ENCODE measurements at places on chromosomes 13 and 19. TPM values are rescaled to one million over a fixed set of nuclear protein-coding genes. Genes with fewer than 3 reads are reported as not detected.

DNA sequence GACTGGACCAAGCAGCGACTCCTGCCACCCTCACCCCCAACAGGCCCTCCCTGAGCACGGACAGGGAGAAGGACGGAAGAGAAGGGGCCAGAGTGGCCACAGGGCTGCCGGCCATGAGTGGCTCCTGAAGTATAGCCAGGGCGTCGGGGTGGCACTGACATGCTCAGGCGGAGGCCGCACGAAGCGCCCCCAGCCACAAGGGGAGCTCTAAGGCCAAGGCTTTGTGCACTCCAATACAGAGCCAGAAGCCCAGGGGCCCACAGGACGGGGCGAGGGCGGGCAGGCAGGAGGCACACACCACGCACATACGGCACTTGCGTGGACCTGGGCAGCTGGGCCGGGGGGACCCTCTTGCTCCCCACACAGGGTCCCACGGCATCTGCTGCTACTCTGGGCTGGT is 52.0 kb downstream of the KLF2 start:
- H3K4me3 ChIP-seq, result no peak overlapping the region
- peak overlapping the region; percentile 11 for H3K27ac ChIP-seq
- peaks cover 46% of the 10 kb centered on the region for H3K36me3 ChIP-seq

- DNase-seq, result peak; percentile 58
- H3K36me3 ChIP-seq, result no peaks in the 10 kb centered on the region
- no peaks in the 10 kb centered on the region for H3K27me3 ChIP-seq
- peak overlapping the region; percentile 78 for H3K27ac ChIP-seq
Measured at GRCh38 chr19:16825312-16826052, 3.7 kb upstream of the SIN3B start.

- no peak for DNase-seq
- no peaks in the 10 kb centered on the region for H3K27me3 ChIP-seq
- H3K4me3 ChIP-seq, result no peak overlapping the region
- H3K4me1 ChIP-seq, result no peaks in the 10 kb centered on the region
Measured at GRCh38 chr13:24005755-24006281, 108.5 kb upstream of the C1QTNF9B start.

Gene CBLC
- total RNA-seq, result not detected

Gene C19orf81
- total RNA-seq, result 3.6 TPM

Gene CD177
- total RNA-seq, result 0.14 TPM

DNA sequence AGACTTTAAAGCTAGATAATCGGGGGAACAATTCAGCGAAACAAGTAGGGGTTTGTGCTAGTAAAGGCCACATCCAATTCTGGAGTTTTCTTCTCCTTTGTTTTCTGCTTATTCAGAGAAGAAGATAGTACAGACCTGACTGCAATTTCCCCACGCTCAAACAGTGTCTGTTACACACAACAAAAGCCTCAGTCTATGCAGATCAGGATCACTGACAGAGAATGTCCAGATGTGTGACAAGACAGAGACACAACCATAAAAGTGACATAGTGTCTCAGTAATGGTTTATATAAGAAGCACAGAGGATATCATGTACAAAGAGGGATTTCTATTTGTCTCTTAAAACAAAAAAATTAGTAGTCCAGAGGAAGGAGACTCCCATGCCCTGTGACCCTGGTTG is 70.7 kb upstream of the GTF3A start:
- no peaks in the 10 kb centered on the region for H3K36me3 ChIP-seq
- H3K27me3 ChIP-seq, result peaks cover 20% of the 10 kb centered on the region
- peaks cover 13% of the 10 kb centered on the region for H3K4me1 ChIP-seq
- H3K27ac ChIP-seq, result no peak overlapping the region

DNA sequence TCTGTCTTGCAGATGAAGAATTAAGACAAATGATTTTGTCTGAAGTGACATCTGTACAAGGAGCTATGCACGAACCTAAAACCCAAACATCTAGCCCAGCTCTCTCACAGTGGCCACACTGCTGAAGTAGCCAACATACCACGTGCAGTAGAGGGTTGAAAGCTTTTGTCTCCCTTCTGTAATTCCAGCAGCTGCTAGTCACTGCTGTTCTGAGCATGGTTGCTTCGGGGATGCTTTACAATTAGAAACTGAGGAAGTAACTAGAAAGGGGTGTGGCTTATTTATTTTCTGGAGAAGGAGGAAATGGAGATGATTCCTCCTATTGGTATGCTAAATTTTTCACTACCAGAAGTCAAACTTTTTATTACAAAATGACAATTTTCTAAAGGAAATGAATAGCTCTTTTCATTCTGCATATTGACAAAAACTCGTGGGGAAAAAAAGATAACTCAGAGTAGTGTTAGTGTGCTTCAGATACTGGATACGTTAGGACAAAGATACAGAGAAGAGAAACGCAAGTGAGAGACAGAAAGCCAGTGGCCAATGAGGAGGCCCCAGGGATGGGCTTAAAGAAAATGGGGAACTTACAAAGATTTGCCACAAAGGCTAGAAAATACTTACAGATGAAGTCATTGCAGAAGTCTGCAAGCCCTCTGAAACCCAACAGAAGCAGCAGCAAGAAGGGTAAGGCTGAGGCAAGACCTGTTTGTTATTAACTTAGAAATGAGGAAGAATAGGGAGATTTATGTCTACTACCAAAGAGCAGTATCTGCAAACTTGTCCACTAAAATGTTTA is 192.7 kb upstream of the MIR17HG start:
- H3K27ac ChIP-seq, result no peak overlapping the region
- H3K27me3 ChIP-seq, result no peaks in the 10 kb centered on the region
- no peak for DNase-seq
- H3K4me3 ChIP-seq, result no peak overlapping the region
- H3K4me1 ChIP-seq, result no peaks in the 10 kb centered on the region
- H3K36me3 ChIP-seq, result no peaks in the 10 kb centered on the region

- H3K27me3 ChIP-seq, result peaks cover 32% of the 10 kb centered on the region
- H3K27ac ChIP-seq, result no peak within 1 kb of the TSS
- H3K36me3 ChIP-seq, result no peaks in the 10 kb centered on the region
- no peak for DNase-seq
- peak within 1 kb of the TSS; percentile 62 for H3K4me3 ChIP-seq
Measured at GRCh38 chr19:19627621-19628500, at the start of gene LPAR2. LPAR2 (minus strand) TSS chr19:19628220; CDS start chr19:19627275, 945 bp downstream.

DNA sequence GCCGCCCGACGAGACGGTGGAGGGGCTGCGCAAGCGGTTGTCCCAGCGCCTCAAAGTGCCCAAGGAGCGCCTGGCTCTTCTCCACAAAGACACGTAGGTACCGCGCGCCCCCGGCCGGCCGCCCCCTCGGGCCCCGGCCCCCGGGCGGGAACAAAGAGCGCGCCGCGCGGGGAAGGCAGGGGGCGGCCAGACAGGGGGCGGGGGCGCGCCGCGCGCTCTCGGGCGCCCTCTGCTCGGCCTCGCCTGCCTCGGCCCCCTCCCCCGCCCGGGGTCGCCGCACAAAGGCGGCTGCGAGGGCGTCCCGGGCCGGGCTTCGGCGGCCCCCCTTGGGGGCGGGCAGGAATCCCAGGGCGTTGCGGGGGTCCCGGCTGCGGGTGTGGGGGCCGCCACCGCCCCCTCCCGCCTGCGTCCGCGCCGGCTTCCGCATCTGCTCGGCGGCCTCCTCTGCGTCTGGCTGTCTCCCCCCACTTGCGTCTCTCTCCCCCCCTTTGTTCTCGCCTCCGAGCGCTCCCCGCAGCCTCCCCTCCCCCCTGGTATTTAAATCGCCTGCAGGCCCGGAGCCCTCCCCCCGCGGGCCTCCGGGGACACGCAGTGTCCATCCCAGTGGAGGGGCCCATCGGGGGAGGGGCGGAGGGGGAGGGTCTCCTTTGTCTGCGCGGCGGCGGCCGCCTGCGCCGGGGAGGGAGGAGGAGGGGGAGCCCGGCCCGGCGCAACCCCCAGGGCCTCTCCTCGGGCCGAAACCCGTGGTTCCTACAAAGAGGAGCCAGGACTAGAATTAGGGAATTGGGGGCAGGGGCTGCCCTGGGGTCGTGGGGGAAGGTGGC is 2.3 kb downstream of the MIDN start:
- H3K27me3 ChIP-seq, result no peaks in the 10 kb centered on the region
- H3K36me3 ChIP-seq, result peaks cover 47% of the 10 kb centered on the region
- H3K4me3 ChIP-seq, result peak overlapping the region; percentile 93
- peaks cover 85% of the 10 kb centered on the region for H3K4me1 ChIP-seq

Gene NRTN
- 22.8 TPM for total RNA-seq

DNA sequence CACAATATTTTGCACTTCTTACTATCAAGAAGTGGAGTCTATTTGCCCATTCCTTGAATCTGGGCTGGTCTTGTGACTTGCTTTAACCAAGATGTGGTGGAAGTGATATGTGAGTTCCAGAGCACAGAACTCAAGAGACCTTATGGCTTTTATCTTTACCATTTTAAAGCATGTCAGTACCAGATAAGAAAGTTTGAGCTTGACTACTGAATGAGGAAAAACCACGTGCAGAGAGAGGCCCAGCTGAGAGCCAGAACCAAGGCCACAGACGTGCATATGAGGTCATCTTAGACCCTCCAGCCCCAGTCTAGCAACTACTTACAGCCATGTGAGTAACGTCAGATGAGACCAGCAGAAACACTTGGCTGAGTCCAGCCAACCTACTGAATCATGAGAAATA is 6.3 kb upstream of the CDK8 start:
- no peaks in the 10 kb centered on the region for H3K4me1 ChIP-seq
- H3K27me3 ChIP-seq, result no peaks in the 10 kb centered on the region
- no peaks in the 10 kb centered on the region for H3K36me3 ChIP-seq

Gene LGALS4
- total RNA-seq, result 0.82 TPM

DNA sequence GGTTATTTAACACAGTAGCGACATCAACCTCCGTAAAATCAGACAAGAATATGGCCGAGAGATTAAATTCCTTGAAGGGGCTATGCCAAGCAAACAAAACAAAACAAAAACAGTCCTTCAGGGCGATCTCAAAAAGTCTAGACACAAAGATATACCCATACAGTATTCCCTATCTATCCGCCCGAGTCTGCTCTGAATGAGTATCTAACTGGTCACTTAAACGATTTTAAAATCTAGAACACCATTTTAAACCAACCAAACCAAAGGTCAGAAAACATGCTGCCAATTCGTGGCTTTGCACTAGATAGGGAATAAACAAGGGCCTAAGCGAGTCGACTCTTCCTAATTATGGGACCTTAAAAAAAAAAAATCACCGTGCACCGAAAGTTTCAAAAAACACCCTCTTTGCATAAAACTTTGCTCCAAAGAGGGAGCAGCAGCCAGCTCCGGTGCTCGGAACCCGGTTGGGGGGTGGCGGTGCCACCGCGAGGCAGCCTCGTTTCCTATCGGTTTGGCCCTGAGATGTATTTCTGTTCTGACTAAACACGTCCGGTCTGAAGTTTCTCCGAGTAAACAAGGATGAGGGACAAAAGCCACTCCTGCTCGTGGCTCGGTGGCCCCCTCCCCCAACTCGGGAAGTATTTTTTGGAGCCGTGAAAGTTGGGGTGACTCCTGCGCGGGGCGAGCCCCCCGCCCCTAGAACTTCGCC is 1.8 kb downstream of the HMGB1 start:
- H3K4me1 ChIP-seq, result peaks cover 40% of the 10 kb centered on the region
- peak overlapping the region; percentile 100 for H3K27ac ChIP-seq
- DNase-seq, result peak; percentile 56

- no peaks in the 10 kb centered on the region for H3K4me1 ChIP-seq
- no peak overlapping the region for H3K4me3 ChIP-seq
- peaks cover 36% of the 10 kb centered on the region for H3K36me3 ChIP-seq
- H3K27ac ChIP-seq, result no peak overlapping the region
- no peak for DNase-seq
- H3K27me3 ChIP-seq, result no peaks in the 10 kb centered on the region
Measured at GRCh38 chr19:36986601-36987000, 70.5 kb downstream of the ZNF568 start.

Gene GNG7
- total RNA-seq, result 46.6 TPM

DNA sequence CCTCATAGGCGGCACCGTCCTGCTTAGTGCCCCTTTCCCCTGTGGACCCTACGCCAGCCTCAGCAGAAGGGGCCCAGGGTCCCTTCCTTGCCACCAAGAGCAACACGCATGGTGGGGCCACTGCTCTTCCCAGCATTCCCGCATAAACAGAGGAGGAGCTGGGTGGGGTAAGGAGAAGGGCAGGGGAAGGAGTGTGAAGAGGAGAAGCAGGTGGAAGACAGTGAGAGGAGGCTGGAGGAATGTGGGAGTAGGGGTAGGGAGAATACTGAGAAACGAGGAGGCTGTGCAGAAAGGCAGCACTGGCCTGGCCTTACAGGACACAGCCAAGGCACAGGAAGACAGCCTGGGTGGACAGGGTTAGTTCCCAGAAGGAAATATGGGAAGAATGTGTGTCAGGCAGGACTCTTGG is 43.9 kb downstream of the ZNF331 start:
- H3K36me3 ChIP-seq, result peaks cover 29% of the 10 kb centered on the region
- H3K4me3 ChIP-seq, result no peak overlapping the region
- H3K4me1 ChIP-seq, result no peaks in the 10 kb centered on the region
- no peak for DNase-seq

Gene ZNF324B
- total RNA-seq, result 3.1 TPM

Gene TFPT
- total RNA-seq, result 14.5 TPM

GRCh38 chr19:58350001-58350861 is 3.1 kb downstream of the A1BG start:
- peaks cover 100% of the 10 kb centered on the region for H3K27me3 ChIP-seq
- H3K27ac ChIP-seq, result no peak overlapping the region
- no peaks in the 10 kb centered on the region for H3K36me3 ChIP-seq
- peak overlapping the region; percentile 45 for H3K4me3 ChIP-seq

GRCh38 chr19:44570984-44571684 is 41.7 kb upstream of the CEACAM20 start:
- no peak for DNase-seq
- H3K4me3 ChIP-seq, result no peak overlapping the region

GRCh38 chr13:92823059-92823458 is 403.5 kb upstream of the GPC6 start:
- DNase-seq, result no peak
- H3K4me3 ChIP-seq, result no peak overlapping the region
- H3K36me3 ChIP-seq, result no peaks in the 10 kb centered on the region
- no peak overlapping the region for H3K27ac ChIP-seq
- H3K4me1 ChIP-seq, result no peaks in the 10 kb centered on the region
- H3K27me3 ChIP-seq, result no peaks in the 10 kb centered on the region

DNA sequence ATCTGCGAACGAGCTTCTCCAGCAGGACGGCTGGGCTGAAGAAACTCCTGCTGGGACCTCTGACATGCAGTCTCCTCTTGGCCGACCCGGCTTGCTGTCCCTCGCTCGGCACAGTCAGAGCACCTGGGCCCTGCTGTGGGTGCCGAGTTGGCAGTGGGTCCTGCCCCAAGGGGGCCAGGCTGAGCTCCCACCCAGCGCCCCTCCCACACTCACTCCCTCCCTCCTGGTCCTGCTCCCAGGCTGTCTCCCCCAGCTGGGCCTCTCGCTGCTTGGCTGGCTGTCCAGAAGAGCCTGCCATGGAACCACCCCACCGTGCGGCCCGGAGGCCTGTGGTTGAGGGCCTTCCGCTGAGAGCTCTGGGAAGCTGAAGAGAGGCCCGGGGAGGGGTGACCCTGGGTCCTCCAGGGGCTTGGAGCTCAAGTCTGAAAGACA is 6.0 kb downstream of the AKT2 start:
- no peaks in the 10 kb centered on the region for H3K27me3 ChIP-seq
- peak overlapping the region; percentile 53 for H3K4me3 ChIP-seq
- peak; percentile 80 for DNase-seq
- peaks cover 97% of the 10 kb centered on the region for H3K4me1 ChIP-seq

Gene SYNE4
- 0.58 TPM for total RNA-seq

GRCh38 chr13:48400090-48400694 is 12.7 kb downstream of the LPAR6 start:
- H3K4me1 ChIP-seq, result peaks cover 65% of the 10 kb centered on the region
- H3K27ac ChIP-seq, result peak overlapping the region; percentile 86
- H3K4me3 ChIP-seq, result no peak overlapping the region
- DNase-seq, result no peak
- no peaks in the 10 kb centered on the region for H3K27me3 ChIP-seq
- H3K36me3 ChIP-seq, result peaks cover 8% of the 10 kb centered on the region

GRCh38 chr19:15025217-15025616 is 24.1 kb upstream of the CASP14 start:
- peaks cover 84% of the 10 kb centered on the region for H3K27me3 ChIP-seq
- H3K4me3 ChIP-seq, result no peak overlapping the region
- no peak overlapping the region for H3K27ac ChIP-seq
- DNase-seq, result no peak

- peaks cover 2% of the 10 kb centered on the region for H3K4me1 ChIP-seq
- H3K27ac ChIP-seq, result no peak overlapping the region
- H3K4me3 ChIP-seq, result no peak overlapping the region
Measured at GRCh38 chr13:48475230-48475629, 57.6 kb downstream of the RCBTB2 start.
